Stimulated activated CD8-positive, alpha-beta memory T cell treated with anti-CD3 and anti-CD28 coated beads, Interleukin-4, amount 100 ng/mL, for 1 hour (primary cell): ENCODE measurements at places on chromosomes 12 and 14.
A peak's percentile ranks its signal among the peaks of the same experiment; 100 is the strongest.

DNA sequence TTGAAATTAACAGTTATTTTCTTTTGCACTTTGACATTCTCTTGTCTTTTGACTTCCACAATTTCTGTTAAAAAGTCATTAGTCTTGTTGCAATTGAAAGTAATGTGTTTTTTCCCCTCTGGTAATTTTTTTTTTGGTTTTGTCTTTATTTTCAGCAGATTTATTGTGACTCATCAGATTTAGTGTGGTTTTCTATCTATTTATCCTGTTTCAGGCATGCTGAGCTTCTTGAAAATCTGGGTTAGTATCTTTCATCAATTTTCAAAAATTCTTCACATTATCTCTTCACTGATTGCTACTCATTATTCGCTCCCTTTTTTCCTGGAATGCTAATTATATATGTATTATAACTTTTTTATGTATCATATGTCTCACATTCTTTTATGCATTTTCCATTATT lies 15.3 kb upstream of the NTF3 start:
- no peak for DNase-seq

DNA sequence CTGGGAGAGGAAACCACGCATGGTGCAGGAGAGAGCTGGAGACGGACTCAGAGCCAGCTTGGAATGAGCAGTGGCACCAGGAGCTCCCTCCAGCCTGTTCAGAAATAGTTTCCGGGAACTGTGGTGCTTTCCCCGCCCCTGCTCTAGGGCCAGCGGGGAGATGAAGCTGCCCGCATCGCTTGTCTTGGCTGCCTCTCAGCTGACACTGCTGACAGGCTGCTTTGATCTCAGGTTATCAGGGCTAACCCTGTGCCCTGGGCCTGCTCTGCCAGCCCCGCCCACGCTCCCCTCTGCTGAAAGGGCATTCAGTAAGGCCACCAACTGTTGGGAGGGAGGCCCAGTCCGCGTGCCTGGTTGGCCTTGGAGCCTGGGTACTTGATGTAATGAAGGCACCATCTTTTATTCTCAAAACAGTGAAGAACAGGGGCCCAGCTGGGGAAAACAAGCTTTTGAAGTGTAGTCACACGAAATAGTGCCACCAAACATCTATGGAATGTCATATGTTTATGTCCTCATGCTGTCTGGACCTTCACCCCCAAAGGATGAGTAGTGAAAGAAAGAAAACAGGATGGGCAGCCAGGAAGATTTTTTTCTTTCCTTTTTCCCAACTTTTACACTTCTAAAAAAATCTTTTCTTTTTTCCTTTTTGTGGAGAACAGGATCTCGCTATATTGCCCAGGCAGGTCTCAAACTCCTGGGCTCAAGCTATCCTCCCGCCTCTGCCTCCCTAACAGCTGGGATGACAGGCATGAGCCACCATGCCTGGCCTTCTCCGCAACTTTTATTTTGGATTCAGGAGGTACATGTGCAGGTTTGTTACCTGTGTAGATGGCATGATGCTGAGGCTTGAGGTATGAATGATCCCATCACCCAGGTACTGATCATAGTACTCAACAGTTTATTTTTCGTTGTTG lies 115.9 kb upstream of the TBX3 start:
- DNase-seq, result no peak

DNA sequence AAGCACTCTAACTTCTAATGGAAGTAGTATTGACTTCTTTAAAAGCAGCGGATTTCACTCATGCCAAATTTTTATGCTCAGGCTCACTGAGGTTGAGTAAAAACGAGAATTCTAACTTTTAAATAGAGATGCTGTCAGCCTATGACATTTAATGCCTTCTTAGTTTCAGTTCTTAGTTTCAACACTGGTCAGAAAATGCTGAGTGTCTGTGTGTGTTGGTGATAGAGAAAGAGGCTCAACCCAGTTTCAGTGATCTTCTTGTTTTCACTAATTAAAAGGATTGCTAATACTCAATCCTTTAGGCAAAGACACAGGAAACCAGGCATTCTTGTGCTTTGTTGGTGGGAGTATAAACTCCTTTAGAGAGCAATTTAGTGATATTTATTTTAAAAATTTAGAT lies 31.0 kb downstream of the PEBP1 start:
- no peak for DNase-seq

- DNase-seq, result no peak
Measured at GRCh38 chr14:89891055-89891454, 63.5 kb downstream of the EFCAB11 start.

DNA sequence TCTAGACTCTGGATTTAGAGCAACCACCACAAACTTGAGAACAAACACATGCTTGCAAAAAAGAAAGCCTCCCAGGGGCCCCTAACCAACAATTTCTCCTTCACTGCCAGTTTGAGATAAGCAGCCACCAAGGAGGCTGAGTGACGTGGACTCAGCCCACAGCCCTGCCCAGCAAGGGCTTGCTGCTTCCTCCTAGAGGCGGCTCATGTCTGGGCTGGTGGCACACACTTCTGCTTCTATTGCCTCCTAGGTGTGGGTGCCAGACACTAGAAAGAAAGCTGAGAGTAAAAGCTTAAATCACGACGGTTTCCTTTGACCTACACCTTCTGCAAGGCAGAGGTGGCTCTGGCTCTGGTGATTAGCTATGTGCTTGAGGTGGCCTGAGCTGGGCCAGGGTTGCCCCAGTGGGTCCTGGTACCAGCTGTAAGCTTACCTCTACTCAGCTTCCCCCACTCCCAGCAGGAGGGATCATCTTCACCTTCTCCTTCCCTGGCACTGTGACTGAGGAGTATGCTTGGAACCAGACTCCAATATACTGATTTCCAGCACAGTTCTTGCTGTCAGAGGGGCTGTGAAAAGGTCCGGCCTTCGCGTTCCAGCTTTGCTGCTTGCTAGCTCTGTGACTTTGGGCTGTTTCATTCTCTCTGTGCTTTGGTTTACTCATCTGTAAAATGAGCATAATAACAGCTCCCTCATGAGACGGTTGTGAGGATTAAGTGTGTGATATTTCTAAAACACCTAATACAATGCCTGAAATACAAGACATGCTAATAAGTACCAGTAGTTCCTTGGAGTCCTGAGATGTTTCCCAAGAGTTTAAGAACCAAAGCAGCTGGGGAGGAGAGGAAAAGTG lies 89.7 kb upstream of the PARP11 start:
- peak; percentile 52 for DNase-seq

- DNase-seq, result no peak
Measured at GRCh38 chr14:98903371-98903770, 368.6 kb downstream of the BCL11B start.

GRCh38 chr12:19872621-19873540 lies 433.6 kb downstream of the AEBP2 start:
- no peak for DNase-seq

DNA sequence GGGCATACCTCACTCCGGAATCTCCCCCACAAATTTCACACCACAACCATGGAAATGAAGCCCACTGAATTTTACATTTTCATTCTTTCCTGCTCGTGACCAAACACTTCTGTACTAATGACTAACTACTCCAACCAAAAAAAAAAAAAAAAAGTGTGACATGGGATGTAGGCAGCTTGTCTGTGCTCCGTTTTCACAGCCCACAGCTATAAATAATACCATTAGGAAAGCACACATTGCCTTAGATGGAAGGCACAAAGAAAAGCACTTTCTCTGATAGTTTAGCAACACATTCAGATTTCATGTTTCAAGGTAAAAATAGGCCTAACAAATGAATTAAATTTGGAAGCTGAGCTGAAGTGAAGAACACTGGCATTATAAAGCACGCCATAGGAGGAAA lies 42.5 kb downstream of the DUSP6 start:
- DNase-seq, result no peak

GRCh38 chr14:61192989-61193388 lies 88.1 kb downstream of the TMEM30B start:
- no peak for DNase-seq

DNA sequence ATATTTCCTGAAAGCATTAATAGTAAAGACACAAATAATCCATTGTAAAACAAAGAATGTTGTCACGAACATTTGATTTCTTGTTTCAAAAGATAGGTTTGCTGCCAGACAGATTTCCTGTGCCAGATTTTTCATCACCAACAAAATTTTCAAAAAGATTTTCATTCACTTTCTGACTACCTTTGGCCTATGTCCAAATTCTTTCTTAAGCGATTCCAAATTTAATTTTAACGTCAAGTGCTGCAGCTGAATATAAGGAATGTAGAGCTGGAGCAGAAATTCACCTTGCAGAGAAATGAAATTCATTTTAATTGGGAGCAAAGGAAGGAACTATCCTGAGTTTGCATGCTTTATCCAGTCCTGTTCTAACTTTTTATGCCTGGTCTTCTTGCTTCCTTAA lies 277.4 kb downstream of the CCER1 start:
- no peak for DNase-seq

GRCh38 chr14:59695198-59695597 lies 118.6 kb upstream of the CCDC175 start:
- no peak for DNase-seq

- DNase-seq, result no peak
Measured at GRCh38 chr14:71103662-71104484, 196.6 kb downstream of the PCNX1 start.

GRCh38 chr12:6925239-6925539 lies 2.6 kb upstream of the ATN1 start:
- DNase-seq, result no peak

GRCh38 chr12:45234139-45234865 lies 18.4 kb downstream of the ANO6 start:
- DNase-seq, result no peak

GRCh38 chr12:45707241-45707857 lies 22.2 kb upstream of the ARID2 start:
- no peak for DNase-seq

DNA sequence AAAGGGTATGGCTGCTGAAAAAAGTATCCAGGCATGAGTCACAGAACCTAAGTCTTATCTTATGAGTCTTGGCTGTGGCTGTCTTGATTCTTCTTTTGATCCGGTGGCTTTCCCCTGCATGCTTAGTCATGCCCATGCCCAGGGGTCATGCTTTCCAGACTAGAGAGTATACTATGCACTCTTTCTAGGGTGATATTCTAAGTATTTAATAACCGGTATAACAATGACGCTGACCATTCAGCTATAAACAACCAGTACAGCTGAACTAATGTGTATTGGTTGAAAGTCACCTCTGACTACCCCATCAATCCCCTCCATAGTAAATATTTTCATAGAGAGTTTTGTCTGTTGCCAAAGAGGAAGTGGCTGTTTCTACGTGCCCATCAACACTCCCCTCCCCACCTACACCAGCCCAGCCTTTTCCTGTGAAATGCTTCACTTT lies 34.7 kb upstream of the NRXN3 start:
- DNase-seq, result no peak

GRCh38 chr12:102454808-102455760 lies 25.3 kb downstream of the IGF1 start:
- DNase-seq, result no peak

DNA sequence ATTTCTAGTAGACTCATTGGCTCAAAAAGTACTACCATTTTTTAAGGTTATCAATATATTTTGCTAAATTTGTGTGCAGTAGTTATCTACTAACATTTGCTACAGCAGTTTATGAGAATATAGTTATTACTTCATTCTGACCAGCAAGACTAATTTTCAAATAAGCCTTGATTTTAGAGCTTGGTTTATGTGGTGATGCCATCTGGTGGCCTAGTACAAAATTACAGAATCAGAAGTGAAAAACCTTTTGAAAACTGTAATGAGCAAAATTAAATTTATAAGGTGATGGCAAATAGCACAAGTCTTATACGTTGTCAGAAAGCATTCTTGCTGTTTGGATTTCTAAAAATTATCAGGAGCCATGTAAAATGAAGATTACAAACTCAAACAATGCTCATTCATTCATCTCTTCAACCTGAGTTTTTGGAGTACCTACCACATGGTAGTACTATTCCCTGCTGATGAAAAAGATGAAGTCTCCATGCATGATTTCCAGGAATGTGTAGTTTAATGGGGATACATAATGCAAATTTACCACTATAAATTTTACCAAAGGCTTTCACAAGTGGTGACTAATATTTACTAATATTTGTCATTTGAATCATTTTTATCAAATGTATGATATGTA lies 51.0 kb downstream of the MAGOHB start:
- no peak for DNase-seq

GRCh38 chr14:106277503-106277902 lies 751.1 kb downstream of the TMEM121 start:
- no peak for DNase-seq

GRCh38 chr12:94561943-94562411 lies 88.4 kb downstream of the TMCC3 start:
- no peak for DNase-seq

DNA sequence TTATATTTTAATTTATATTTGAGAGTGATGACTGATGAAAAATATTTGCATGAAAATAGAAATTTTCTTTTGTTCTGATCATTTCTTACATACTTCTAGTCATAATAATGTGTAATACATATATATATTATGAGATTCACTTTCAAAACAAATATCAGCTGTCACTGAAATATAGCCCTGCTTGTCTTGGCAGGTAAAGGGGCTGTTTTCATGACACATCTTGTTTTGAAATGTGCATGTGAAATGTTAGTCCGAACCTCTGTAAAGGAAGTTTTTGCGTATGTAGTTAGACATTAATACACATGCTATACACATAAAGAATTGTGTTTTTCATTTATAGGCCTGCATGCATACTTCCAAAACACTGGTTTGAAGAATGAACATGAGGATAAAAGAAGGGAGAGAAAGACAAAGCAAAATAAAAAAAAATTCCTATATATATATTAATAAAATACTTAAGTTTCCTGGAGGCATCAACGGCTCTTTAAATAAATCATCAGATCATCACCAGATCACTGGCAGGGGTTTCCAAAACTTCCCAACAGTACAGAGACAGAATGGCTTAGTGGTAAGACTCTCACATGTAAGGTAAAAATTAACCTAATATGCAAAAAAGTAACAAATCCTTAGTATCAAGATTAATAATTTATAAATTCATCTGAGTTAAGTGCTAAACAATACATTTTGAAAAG lies 60.1 kb downstream of the SEL1L start:
- no peak for DNase-seq

DNA sequence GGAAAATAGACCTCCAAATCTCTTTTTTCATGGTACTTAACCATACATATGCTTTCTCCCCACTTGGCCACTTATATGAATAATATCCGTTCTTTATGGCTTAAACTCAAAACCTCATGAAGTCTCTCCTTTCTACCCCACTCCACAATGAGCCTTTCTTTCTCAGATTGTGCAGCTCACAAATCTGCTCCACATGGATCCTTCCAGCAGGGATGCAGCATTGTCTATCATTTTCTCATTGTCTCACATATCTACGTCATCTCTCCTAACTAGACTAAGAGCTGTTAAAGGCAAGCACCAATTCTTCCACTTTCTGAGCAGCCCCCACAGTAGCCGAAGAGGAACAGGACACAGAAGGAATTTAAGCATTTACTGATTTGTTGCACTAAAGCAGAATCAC lies 106.4 kb downstream of the HECTD4 start:
- no peak for DNase-seq

GRCh38 chr12:57460468-57460784 lies 841 bp downstream of the GLI1 start:
- DNase-seq, result no peak

GRCh38 chr14:52349731-52350130 lies 35.6 kb downstream of the PTGER2 start:
- no peak for DNase-seq

GRCh38 chr12:99917711-99918402 lies 66.9 kb downstream of the ANKS1B start:
- no peak for DNase-seq

- DNase-seq, result no peak
Measured at GRCh38 chr12:42792265-42792664, 202.7 kb upstream of the PRICKLE1 start.

GRCh38 chr12:124399622-124400021 lies 104.7 kb downstream of the RFLNA start:
- no peak for DNase-seq
